ENCODE measurements at places on chromosomes 7 and 10. TPM values are rescaled to one million over a fixed set of nuclear protein-coding genes. Genes with fewer than 3 reads are reported as not detected.

SEC61A2 gene
- not detected for polyA plus RNA-seq

CTAGE8 gene
- 0.70 TPM for polyA plus RNA-seq

EPO gene
- not detected for polyA plus RNA-seq

GTPBP10 gene
- 48.4 TPM for polyA plus RNA-seq

CYP17A1 gene
- not detected for polyA plus RNA-seq

OTUD1 gene
- 39.9 TPM for polyA plus RNA-seq

MUC3A gene
- polyA plus RNA-seq, result not detected

FOXK1 gene
- 3.1 TPM for polyA plus RNA-seq

NKX6-2 gene
- not detected for polyA plus RNA-seq

IRF5 gene
- polyA plus RNA-seq, result 54.4 TPM

MYL10 gene
- not detected for polyA plus RNA-seq

GRCh38 chr7:131325179-131325840 lies 2.4 kb upstream of the MKLN1 start:
- DNase-seq, result no peak

DNA sequence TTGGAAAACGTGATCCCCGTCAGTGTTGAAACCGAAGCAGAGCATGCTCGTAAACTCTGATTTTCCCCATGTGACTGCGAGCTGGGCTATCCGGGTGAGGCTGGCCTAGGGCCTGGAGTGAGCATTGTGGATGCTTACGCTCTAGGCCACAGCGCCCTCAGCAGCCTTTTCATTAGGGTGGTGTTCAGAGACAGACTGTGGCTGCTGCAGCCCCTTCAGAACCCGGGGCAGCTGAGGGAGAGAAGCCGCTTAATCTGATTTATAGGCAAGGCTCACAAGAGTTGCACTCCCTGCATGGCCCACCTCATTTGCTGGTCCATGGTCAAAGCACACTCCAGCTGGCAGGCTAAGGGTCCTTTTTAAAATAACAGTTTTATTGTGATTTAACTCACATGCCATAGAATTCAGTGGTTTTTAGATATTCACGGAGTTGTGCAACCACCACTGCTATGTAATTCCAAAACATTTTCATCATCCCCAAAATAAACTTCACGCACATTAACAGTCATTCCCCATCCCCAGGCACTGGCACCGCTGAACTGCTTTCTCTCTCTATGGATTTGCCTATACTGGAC lies 72.5 kb downstream of the SYPL1 start:
- no peak for DNase-seq

DNA sequence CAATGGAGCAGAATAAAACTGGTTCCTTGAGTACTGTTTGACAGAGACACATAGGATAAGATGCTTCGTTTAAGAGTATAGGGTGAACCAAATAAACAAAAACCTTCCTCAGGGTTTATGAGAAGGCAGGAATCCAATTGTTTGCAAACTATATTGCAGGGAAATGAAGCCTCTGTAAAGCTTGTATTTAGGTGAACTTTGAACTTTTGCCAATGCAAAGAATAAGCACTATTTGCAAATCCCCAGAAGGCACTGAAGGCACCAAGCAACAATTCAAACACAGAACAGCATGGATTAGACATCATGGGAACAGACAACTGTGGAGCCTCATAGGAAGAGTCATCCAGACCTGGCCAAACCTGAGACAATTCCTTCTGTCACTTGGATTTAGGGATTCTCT lies 47.1 kb upstream of the WASL start:
- DNase-seq, result no peak

- DNase-seq, result no peak
These were observed 45.4 kb downstream of the DKK1 start for GRCh38 chr10:52359441-52359840.

- no peak for DNase-seq
These were observed 449.9 kb downstream of the POM121L12 start for GRCh38 chr7:53485354-53485753.

DNA sequence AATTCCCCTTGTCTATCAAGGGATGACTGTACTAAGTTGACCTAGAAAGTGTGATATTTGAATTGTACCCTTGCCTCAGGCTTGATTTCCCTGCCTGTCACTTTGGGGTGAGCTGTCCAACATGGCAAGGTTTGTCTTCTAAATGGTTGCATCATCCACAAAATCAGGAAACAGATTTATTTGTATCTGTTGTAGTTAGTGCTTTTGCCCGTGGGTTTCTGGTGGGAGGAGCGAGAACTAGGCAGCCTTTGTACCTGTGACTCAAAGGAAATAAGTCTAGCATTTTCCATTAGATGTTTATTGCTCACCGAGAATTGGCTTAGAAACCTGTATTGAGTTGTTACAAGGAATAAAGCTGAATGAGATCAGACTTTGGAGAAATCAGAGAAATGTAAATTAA lies 650.8 kb downstream of the LRMDA start:
- DNase-seq, result no peak

- no peak for DNase-seq
These were observed 402.6 kb downstream of the NRG3 start for GRCh38 chr10:82277591-82277990.

GRCh38 chr7:74453322-74454011 lies at the start of gene GTF2IRD1:
TSS of gene GTF2IRD1 (plus strand) at chr7:74453906. CDS start at chr7:74508081, 54,175 bp downstream.
- DNase-seq, result peak; percentile 39

DNA sequence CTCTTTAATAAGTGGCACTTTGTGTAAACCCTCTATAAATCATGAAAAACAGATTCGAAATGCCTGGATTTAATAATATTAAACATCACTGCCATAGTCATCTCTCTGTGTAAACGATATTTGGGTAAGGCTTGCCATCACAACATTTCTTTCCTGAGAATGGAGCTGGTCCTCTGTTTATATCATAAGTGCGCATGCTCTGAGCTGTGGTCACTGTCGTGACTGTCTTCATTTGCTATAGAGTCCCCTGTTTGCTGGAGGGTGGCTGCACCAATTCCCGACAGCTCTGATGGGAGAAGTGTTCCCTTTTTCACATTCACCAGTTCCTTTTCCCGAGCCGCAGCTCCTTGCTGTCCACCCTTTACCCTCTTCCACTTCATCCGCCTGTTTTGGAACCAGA lies 50.4 kb upstream of the AGMO start:
- no peak for DNase-seq

GRCh38 chr7:24214670-24215069 lies 69.3 kb upstream of the NPY start:
- no peak for DNase-seq

- DNase-seq, result no peak
These were observed 85.3 kb upstream of the MGMT start for GRCh38 chr10:129381741-129382140.

DNA sequence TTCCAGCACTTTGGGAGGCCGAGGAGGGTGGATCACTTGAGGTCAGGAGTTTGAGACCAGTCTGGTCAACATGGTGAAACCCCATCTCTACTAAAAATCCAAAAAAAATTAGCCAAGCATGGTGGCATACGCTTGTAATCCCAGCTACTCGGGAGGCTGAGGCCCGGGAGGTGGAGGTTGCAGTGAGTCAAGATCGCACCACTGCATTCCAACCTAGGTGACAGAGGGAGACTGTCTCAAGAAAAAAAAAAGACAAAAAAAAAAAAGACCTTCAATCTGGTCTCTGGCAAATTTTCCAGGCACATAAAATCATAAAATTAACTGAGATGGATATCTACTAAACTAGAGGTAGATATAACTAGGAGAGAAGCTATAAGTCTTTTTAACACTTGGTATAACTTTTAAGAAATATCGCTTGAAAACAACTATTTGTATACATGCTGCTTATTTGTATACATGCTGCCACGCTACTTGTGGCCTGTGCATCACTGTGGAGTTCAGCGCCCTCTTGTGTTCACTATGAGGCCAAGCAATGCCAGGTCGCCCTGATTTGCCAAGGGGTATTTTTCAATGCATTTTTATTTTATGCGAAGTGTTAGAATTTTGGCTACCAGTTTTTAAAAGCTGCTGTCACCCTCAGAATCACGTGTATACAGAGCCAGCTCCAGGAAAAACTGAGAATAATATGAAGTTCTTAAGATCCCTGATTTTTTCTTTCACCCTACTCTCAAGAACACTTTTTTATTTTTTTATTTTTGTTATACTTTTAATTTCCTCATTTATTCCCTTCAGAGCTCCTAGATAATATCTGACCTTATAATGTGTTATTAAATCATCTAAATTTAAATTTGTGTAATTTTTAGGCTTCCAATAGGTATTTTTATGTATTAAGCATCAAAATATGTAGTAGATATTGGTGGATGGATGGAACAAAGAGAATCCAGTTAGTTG lies 26.7 kb downstream of the CYCS start:
- DNase-seq, result peak; percentile 45

DNA sequence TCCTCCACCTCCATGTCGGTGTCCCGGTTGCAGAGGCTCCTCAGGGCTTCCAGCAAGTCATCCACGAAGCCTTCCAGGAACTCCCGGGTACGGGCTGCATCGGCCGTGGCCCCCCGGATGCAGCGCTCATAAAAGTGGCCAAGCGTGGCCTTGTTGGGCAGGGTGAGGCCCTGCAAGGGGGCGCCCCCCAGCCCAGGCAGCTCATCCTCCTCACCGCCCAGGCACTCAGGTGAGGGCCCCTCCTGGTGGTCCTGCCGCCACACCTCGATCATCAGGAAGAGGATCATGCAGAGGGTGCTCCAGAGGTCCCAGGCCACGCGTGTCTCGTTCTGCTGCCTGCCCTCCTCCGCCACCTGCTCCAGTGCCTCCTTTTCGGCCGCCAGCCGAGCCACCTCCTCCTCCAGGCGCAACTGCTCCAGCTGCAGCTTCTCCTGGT lies 22.8 kb downstream of the ITPRIP start:
- no peak for DNase-seq

DNA sequence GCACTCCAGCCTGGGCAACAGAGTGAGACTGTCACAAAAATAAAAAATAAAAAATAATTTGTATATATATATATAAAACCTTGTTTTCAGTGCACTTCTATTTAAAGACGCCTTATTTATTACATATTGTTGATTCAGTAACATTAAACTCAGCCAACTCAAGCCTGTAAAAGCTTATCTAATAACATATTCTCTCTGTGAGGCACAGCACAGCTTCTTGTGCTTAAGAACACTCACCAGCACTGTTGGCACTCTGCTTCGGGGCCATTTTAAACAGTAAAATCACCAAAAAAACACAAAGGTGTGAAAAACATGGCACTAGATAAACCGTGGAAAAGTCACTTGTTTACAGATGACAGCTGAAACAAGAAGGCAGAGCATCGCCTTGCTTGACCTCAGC lies 89.0 kb upstream of the C10orf90 start:
- no peak for DNase-seq

- no peak for DNase-seq
These were observed 18.4 kb upstream of the GPR146 start for GRCh38 chr7:1025743-1026581.

- no peak for DNase-seq
These were observed 717.6 kb downstream of the GRM8 start for GRCh38 chr7:126535176-126535575.

GRCh38 chr10:28930514-28931495 lies 253.5 kb downstream of the BAMBI start:
- DNase-seq, result no peak

DNA sequence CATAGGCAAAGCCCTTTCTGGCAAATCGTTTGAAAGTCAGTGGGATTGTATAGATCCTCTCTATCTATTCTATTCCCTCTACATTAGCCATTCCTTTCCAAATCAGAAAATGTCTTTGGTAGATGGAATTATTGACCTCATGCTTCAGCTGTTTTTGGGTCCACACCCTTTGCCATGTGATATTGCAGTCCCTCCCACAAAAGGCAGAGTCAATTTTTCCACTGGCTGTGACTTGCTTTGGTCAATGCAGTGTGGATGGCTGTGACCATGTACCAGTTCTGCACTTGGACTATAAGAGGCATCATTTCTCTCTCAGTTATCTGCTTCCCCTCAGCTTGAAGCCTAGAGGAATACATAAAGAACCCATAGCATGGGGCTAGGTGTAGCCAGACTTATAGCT lies 332.9 kb downstream of the PTEN start:
- no peak for DNase-seq

DNA sequence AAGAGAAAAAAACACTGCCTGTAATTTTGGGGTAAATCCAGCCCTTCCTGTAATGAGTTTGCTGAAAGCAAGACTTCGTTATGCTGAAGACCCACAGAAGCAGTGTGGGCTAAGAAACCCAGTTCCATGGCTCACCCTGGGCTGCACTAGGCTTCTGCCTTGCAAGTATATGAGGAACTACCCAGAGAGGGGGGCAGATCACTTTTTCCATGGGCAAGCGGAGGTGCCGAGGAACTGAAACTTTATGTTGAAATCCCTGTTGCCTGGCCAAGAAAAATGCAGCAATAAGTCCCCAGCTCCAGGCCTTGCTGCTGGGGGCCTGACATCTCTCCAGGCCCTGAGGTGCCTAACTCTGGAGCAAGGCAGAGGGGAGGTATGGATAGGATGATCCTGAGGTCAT lies 8.5 kb downstream of the RASSF4 start:
- no peak for DNase-seq

DNA sequence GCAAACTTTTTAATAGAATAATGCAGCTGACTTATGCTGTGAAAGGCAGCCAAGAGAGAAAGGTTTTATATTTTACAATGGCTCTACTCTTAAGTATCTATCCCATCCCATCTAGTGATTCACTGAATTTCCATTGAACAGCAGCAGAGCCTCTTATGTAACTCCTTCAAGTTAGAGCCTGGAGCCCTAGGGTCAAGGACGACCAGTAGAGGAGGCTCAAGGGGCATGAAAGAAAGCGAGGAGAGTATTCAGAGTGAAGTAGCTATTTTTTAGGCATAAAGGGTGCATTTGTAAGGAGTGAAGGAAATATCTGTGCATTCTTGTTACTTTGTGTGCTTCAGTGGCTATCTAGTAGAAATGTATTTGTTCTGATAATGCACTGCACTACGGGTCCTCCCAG lies 180.2 kb upstream of the TPK1 start:
- DNase-seq, result no peak

- no peak for DNase-seq
These were observed 70.4 kb downstream of the ITIH5 start for GRCh38 chr10:7596356-7596755.

DNA sequence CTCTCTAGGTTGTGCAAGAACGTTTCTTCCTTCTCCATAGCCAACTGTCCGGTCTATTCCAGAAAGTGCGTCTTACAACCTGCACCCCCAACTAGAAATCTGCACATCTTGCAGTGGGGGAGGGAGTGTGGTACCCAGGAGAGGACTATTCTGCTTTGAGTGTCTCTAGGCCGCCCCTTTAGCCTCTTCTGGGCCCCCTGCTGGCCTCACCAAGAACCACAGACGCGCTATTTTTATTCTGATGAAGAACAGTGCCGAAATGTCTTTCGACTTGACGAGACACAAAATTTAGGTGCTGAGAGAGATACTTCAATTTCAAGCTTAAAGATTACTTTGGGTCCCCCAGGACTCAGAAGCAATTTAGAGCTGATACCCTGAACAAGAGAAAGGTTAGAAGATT lies 1.0 kb downstream of the CNPY1 start:
- no peak for DNase-seq

DNA sequence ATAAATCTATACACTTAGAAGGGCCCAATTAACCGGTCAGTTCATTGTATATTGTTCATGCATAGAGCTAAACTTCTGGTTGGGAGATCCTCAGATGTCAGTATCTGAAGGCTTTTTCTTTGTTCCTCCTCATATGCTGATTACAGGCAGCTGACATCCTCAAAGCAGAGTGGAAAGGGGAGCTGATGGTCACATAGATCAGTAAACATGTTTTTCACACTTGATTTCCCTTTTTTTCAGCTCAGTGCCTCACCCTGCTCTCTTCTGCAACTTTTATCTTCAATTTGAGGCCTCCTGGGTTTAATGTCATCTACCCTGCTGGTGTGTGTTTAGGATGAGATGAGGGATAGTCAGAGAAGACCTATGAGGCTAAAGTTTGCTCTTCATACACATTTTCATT lies 297.9 kb upstream of the FZD1 start:
- no peak for DNase-seq

GRCh38 chr10:110967009-110967630 lies 47.7 kb downstream of the SHOC2 start:
- no peak for DNase-seq

- DNase-seq, result no peak
These were observed 252.4 kb upstream of the GHITM start for GRCh38 chr10:83886871-83887270.

Data from naive B cell (primary cell).